Endothelial cell (in vitro differentiated cells): ENCODE measurements at places on chromosomes 7 and 10.

DNA sequence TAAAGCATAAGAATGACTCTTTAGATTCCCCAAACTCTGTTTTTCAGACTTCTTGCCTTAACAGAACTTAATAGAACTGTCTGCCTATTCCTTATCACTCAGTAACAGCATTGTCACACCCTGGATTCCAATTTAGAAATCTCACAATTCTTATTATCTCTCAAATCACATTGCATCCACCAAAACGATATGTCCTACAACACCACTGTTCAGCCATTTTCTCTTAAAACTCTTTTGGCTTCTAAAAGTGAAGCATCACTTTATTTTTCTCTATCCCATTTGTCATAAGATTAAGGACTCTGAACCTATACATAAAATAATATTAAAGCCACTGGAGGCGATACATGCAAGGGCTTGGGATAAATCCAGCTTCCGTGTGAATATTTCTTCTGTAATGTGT is 1.2 kb upstream of the CPED1 start:
- DNase-seq = no peak

DNA sequence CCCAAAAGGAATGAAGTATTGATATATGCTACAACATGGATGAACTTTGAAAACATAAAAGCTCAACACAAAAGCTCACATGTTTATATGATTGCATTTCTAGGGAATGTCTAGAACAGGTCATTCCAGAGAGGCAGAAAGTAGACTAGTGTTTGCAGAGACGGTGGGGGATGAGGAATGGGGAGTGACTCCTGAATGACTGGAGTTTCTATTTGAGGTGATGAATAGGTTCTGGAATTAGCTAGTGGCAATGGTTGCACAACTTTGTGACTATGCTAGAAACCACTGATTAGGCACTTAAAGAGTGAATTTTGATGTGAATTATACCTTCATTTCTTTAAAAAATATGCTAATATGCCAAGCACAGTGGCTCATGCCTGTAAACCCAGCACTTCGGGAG is 6.9 kb downstream of the KPNA7 start:
- no peak for DNase-seq

- DNase-seq = no peak
Measured at GRCh38 chr7:127816354-127817190, 164.6 kb downstream of the SND1 start.

- DNase-seq = no peak
Measured at GRCh38 chr10:101131962-101132635, 999 bp downstream of the TLX1 start.

- no peak for DNase-seq
Measured at GRCh38 chr7:79778786-79779770, 325.6 kb upstream of the MAGI2 start.

DNA sequence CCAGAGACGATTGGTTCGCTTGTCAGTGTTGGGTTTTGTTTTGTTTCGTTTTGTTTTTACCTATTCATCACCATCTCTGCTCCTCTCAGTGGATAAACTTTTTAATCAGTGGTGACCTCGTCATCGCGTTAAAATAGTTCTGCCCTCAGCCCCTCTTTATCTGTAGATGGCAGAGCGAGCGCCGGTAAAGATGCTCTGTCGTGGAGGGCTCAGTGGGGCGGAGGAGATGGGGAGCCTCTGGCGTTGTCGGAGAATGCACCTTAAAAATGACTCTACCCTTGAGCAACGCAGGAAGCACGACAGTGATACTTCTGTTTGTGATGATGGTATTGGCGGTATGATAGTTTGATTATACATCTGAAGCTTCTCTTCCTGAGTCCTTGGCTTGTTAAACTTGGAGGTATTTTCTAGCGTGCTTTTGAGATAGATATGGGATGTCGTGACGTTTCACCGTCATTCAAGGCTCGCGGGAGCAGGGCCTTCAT is 554 bp downstream of the CSGALNACT2 start:
- no peak for DNase-seq

- no peak for DNase-seq
Measured at GRCh38 chr7:51080216-51080615, 236.4 kb downstream of the COBL start.

GRCh38 chr10:123559066-123559822 is 106.9 kb upstream of the GPR26 start:
- DNase-seq = peak; percentile 83

DNA sequence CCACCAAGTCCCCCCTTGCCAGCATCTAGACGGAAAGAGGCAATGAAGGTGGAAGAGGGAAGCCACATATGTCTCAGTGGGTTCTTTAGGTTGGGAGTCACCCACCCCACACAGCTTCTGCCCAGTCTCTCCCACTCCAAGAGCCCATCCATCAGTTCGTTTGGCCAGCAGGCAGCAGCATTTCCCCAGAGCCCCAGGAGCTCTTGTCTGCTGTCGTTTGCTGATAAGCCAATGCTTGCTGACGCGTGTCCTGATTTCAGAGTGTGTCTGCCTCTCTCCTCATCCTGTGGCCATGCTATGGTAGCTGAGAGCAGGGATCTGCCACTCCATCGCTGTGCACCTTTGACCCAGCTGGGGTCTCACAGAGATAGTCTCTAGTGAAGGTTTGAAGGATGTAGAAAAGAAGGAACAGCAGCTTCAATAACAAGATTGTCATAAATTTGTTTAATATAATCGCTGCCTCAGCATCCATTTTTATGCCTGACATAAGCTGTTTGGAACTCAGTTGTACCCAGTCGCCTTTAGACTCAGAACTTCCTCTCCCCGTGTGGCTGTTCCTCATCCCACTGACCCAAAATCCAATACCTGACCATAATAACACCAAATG is 39.4 kb upstream of the GDF10 start:
- peak; percentile 2 for DNase-seq

- no peak for DNase-seq
Measured at GRCh38 chr10:80701706-80702105, 164.0 kb downstream of the SH2D4B start.

- no peak for DNase-seq
Measured at GRCh38 chr7:70376561-70377031, 755.3 kb upstream of the GALNT17 start.

- DNase-seq = no peak
Measured at GRCh38 chr10:44068716-44069482, 316.0 kb downstream of the CXCL12 start.

GRCh38 chr10:72254813-72255568 is 18.7 kb upstream of the DDIT4 start:
- peak; percentile 47 for DNase-seq

- no peak for DNase-seq
Measured at GRCh38 chr7:124426621-124427020, 339.0 kb downstream of the GPR37 start.

- no peak for DNase-seq
Measured at GRCh38 chr10:94412449-94412848, 10.1 kb downstream of the TBC1D12 start.

GRCh38 chr10:15043674-15044073 is at the start of gene OLAH:
TSS of gene OLAH (plus strand) at chr10:15043943. CDS start at chr10:15047289, 3,346 bp downstream.
- DNase-seq = no peak

- no peak for DNase-seq
Measured at GRCh38 chr7:140004672-140005071, 58.1 kb downstream of the PARP12 start.

DNA sequence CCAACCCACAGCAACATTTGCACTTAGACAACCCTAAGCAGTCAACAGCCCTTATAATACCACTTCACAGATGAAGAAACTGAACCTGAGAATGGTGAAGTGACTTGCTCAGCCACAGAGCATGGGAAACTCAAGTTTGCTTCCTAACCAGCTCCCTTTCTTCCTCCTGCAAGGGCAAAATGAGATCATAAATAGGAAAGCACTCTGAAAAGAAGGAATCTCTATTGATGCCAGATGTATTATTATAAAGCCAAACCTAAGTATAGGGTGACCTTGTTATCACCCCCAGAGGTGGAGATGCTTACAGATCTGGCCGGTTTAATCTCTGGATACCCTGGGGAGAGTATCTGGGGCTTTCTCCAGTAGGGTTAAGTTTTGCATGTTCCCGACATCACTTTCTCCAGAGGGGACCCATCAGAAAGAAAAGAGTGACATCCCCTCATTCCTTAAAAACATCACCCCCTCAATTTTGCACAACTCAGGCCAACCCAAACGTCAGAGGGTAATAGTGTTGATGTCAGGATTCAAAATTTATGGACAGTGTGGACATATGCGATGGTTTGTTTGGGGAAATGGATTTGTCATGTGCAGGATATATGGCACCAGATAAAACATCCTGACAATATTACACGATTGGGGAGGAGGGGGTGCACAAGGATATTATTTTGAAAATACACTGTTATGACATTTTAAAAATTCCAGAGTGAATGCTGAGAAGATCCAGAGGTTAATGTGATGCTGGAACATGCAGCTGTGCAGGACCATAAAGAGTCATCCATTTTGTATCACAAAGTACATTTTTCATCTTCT is 24.0 kb upstream of the XPNPEP1 start:
- DNase-seq = no peak

DNA sequence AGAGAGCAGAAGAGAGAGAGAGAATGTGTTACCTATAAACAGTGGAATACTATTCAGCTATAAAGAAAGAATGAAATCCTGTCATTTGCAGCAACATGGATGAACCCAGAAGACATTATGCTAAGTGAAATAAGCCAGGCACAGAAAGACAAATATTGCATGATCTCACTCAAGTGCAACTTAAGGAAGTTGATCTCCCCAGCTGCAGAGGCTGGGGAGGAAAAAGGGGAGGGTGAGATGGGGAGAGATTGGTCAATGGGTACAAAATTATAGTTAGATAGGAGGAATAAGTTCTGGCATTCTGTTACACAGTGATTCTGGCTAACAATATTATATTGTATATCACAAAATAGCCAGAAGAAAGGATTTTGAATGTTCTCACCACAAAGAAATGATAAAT is 11.2 kb upstream of the JAZF1 start:
- no peak for DNase-seq

GRCh38 chr10:110223298-110223925 is 16.0 kb downstream of the MXI1 start:
- DNase-seq = no peak

- no peak for DNase-seq
Measured at GRCh38 chr10:8817299-8817698, 762.8 kb downstream of the GATA3 start.

- no peak for DNase-seq
Measured at GRCh38 chr7:125363873-125364272, 434.2 kb upstream of the POT1 start.

DNA sequence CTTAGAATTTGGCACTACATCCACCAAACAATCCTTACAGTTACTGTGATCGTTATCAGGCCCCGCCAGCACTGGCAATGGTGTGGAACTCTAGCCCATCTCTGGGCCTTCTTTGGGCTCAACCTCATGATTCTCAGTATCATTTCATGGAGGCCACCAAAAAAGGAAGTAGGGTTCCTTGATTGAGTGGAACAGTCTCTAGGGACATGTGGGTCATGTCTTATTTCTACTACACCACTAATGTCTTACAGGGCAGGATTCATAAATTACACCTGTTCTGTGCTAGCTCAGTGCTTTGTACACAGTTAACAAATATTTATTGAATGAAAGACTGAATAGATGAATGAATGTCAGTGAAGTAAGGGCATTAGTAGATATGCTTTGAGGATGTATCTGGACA is 53.9 kb downstream of the AP3M1 start:
- DNase-seq = no peak

GRCh38 chr7:151420144-151420543 is 10.3 kb upstream of the WDR86 start:
- DNase-seq = no peak

GRCh38 chr10:7534480-7534852 is 123.6 kb upstream of the SFMBT2 start:
- no peak for DNase-seq

GRCh38 chr7:93558705-93559614 is 15.6 kb downstream of the CALCR start:
- no peak for DNase-seq

- no peak for DNase-seq
Measured at GRCh38 chr10:62045765-62046521, 144.4 kb downstream of the ARID5B start.

GRCh38 chr7:74029991-74030415 is 2.0 kb downstream of the ELN start:
- no peak for DNase-seq

- DNase-seq = no peak
Measured at GRCh38 chr10:5305374-5305773, 59.4 kb upstream of the UCN3 start.
